ENCODE measurements at places on chromosomes 5 and 9.

- DNase-seq = no peak
Observed at GRCh38 chr5:144207875-144208444, 37.3 kb downstream of the KCTD16 start.

- no peak for DNase-seq
Observed at GRCh38 chr5:173410459-173411233, 82.4 kb upstream of the STC2 start.

GRCh38 chr5:329121-329735 lies 7.7 kb downstream of the AHRR start:
- DNase-seq = no peak

DNA sequence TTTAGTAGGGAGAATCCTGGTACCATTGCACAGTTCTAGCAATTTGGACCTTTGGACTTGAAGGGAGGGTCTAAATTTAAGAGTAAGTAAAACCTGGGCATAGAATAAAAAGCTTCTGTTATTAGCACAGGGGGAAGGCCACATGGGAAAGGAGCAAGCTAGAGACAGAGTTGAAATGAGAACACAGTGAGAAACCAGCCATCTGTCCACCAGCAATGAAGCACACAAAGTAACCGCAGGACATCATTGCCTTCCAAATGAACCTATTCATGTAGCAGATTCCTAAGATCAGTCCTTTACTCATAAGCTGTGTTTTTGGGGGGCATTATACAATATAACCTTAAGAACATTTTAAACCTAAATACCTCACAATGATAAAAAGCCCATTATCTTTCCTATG lies 407.4 kb downstream of the HCN1 start:
- no peak for DNase-seq

GRCh38 chr9:77977210-77977611 lies 54.4 kb downstream of the GNAQ start:
- DNase-seq = peak; percentile 74

DNA sequence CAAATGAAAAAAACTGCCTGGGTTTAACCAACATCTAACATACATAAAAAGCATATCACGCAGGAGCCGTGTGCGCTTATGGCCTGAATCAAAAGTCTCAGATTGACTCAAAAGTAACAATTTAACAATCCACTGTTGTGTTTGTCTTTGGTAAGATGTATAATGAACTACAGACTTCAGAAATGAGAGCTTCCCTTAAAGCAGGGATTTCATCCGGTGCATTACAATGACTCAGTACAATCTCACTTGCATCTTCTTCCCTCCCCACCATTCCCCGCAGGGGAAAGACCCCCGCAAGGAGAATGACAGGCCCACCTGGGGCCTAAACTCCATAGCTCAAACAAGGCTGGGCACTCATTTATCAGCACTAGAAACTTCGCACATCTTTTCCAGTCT lies 1.4 kb downstream of the ZFR start:
- DNase-seq = no peak

- peak; percentile 89 for DNase-seq
Observed at GRCh38 chr9:111970827-111971226, 74.2 kb downstream of the UGCG start.

GRCh38 chr5:95449460-95449859 lies 58.3 kb downstream of the FAM81B start:
- peak; percentile 45 for DNase-seq

DNA sequence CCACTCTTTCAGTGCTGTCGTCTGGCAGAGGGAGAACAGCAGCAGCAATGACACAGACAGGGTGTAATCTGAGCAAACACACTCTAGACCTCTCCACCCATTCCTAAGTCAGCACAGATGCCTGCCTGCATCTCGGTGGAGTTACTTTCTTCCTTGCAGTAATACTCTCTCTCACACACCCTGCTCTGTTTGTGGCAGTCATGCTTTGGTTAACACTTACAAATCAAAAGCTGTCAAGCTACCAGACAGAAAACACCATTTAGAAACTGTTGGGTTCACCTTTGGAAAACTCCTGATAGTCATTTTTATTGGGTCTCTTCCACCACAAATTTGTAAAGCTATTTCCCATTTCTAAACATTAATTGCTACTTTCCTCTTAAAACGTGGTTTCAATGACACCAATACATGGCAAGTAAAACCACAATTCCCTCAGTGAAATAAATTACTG lies 27.3 kb downstream of the LHFPL2 start:
- DNase-seq = no peak

- no peak for DNase-seq
Observed at GRCh38 chr9:123571240-123571639, 215.2 kb downstream of the CRB2 start.

- DNase-seq = no peak
Observed at GRCh38 chr9:126550891-126551351, 62.8 kb upstream of the LMX1B start.

- DNase-seq = no peak
Observed at GRCh38 chr5:172985596-172985995, 2.0 kb downstream of the ATP6V0E1 start.

DNA sequence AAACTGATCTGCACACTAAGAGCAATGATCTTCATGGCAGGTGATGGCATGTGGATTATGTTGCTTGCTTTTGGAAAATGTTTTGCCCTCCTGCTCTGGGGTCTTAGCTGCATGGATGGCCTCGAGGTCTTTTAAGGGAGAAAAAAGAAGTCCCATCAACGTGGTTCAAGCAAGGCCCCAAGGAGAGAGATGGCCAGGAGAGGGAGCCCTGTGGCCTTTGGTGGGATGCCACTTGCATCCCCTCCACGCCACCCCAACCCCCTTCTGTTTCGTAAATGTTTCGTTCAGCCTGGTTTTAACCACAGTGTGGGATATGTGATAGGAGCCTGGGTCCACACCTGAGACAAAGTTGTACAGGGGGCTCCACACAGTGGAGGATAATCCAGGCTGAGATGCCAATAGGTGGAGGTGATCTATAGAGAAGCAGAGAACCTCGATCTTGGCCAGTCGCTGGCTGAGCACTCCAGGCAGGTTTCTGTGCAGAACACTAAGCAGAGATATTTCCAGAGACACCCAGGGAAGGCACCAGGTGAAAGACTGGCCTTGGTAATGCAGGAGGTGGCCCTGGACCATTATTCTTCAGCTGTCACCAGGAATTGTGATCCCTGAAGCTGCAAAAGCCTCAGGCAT lies 25.8 kb upstream of the FRRS1L start:
- peak; percentile 73 for DNase-seq
